ENCODE measurements at places on chromosomes 2 and 18. TPM values are rescaled to one million over a fixed set of nuclear protein-coding genes. Genes with fewer than 3 reads are reported as not detected.

The SRD5A2 gene
- polyA plus RNA-seq: not detected

The MYO7B gene
- 1.4 TPM for polyA plus RNA-seq

The CNDP1 gene
- 0.12 TPM for polyA plus RNA-seq

The ASB18 gene
- 3.5 TPM for polyA plus RNA-seq

The TLK1 gene
- polyA plus RNA-seq: 11.6 TPM

The SLC30A3 gene
- polyA plus RNA-seq: 4.3 TPM

The PLCD4 gene
- polyA plus RNA-seq: 0.59 TPM

The PAIP2B gene
- polyA plus RNA-seq: 13.7 TPM

The CXCR4 gene
- 4.7 TPM for polyA plus RNA-seq
